ENCODE measurements at places on chromosomes 2 and 18. TPM values are rescaled to one million over a fixed set of nuclear protein-coding genes. Genes with fewer than 3 reads are reported as not detected.

- H3K36me3 ChIP-seq: no peaks in the 10 kb centered on the region
- no peaks in the 10 kb centered on the region for H3K4me1 ChIP-seq
- no peaks in the 10 kb centered on the region for H3K27me3 ChIP-seq
- no peak overlapping the region for H3K4me3 ChIP-seq
Measured at GRCh38 chr2:133484106-133484505, 84.2 kb downstream of the NCKAP5 start.

DNA sequence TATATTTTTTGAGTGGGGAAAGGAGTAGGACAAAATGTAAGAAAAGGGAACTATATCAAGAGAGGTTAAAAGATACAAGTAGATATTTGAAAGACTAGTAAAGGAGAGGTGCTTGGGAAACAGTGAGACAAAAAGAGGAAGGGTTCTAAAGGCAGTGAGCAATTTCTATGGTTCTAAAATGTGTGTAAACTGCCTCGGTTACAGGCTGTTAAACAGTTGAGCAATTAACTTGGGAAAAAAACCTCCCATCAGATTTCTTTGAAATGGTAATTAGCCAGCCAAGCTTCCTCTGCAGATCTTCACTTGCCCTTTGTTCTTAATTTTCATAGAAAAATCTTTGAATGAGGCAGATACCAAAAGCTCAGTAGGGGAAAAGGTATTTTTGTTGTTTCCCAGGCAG lies 238.7 kb upstream of the KCNH7 start:
- H3K27ac ChIP-seq: no peak overlapping the region
- no peaks in the 10 kb centered on the region for H3K36me3 ChIP-seq
- H3K4me1 ChIP-seq: no peaks in the 10 kb centered on the region
- DNase-seq: no peak
- no peak overlapping the region for H3K4me3 ChIP-seq

GRCh38 chr2:218255446-218255845 lies 5.4 kb upstream of the GPBAR1 start:
- H3K4me3 ChIP-seq: no peak overlapping the region
- peaks cover 60% of the 10 kb centered on the region for H3K36me3 ChIP-seq
- peaks cover 37% of the 10 kb centered on the region for H3K4me1 ChIP-seq
- DNase-seq: no peak
- H3K27me3 ChIP-seq: no peaks in the 10 kb centered on the region

The NEB gene
- total RNA-seq: 5.1 TPM

The TBR1 gene
- not detected for total RNA-seq

Measured in B cell (primary cell).